Activated B cell treated with CpG ODN at 0.5 μM for 24 hours (primary cell): ENCODE measurements at places on chromosomes 1 and 21. TPM values are rescaled to one million over a fixed set of nuclear protein-coding genes. Genes with fewer than 3 reads are reported as not detected.

The SHE gene
- total RNA-seq, result 0.04 TPM in 1 of 2 replicates, not detected in the other

- no peak overlapping the region for H3K27ac ChIP-seq
- peaks cover 8% of the 10 kb centered on the region for H3K36me3 ChIP-seq
- H3K27me3 ChIP-seq, result no peaks in the 10 kb centered on the region
- no peak overlapping the region for H3K4me3 ChIP-seq
- peaks cover 2% of the 10 kb centered on the region for H3K4me1 ChIP-seq
Observed at GRCh38 chr1:92754719-92755050, 30.2 kb downstream of the EVI5 start.

- DNase-seq, result no peak
- H3K27me3 ChIP-seq, result no peaks in the 10 kb centered on the region
- H3K4me3 ChIP-seq, result no peak overlapping the region
- H3K36me3 ChIP-seq, result peaks cover 46% of the 10 kb centered on the region
- no peak overlapping the region for H3K27ac ChIP-seq
Observed at GRCh38 chr21:43758111-43758641, 17.9 kb downstream of the CSTB start.

GRCh38 chr21:37758982-37759381, 157.3 kb downstream of the KCNJ6 start:
- H3K4me1 ChIP-seq, result no peaks in the 10 kb centered on the region
- H3K27ac ChIP-seq, result no peak overlapping the region
- no peaks in the 10 kb centered on the region for H3K36me3 ChIP-seq
- no peak for DNase-seq

- no peaks in the 10 kb centered on the region for H3K4me1 ChIP-seq
- no peak for DNase-seq
- no peaks in the 10 kb centered on the region for H3K27me3 ChIP-seq
- no peaks in the 10 kb centered on the region for H3K36me3 ChIP-seq
- H3K4me3 ChIP-seq, result no peak overlapping the region
- no peak overlapping the region for H3K27ac ChIP-seq
Observed at GRCh38 chr1:57208741-57209302, 215.0 kb downstream of the DAB1 start.

DNA sequence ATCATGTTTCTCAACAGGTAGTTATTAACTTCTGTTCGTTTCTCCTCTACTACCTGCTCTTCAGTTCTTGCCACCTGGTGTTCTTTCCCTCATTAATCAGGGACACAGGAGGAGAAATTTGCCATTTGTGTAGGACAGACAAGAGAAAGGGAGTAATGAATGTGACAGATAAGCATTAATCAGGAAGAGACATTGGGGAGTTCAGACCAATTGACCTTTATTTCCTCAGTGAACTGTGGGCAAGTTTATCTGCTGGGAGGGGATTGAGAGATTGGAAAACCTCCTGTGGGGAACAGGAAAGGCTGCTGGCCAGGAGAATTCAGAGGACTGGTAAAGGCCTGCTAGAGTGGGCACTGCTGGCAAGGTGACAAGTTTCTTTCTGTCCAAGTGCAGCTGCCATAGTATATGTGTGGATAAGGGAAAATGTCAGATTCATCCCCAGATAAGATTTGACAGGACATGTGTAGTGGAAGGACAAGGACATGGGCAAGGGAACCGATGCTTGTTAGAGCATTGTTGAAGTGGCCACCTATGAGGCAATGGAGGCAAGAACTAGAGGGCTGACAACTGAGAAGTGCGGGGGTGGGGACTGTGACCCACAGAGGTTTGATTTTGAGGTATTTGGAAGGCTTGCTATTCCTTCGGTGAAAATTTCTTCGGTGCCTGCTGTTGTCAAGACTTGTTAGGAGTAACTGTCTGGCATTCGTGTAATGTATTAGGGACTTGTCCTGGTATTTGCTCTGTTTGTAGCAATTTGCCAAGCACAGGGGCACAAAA, 12.6 kb downstream of the SZT2 start:
- H3K4me1 ChIP-seq, result peaks cover 2% of the 10 kb centered on the region
- DNase-seq, result no peak
- H3K27ac ChIP-seq, result no peak overlapping the region
- H3K36me3 ChIP-seq, result peaks cover 53% of the 10 kb centered on the region
- no peaks in the 10 kb centered on the region for H3K27me3 ChIP-seq

The GPR25 gene
- 0.86 and 1.6 TPM in 2 replicates for total RNA-seq

GRCh38 chr1:47436979-47437446, 831 bp upstream of the FOXD2 start:
- no peaks in the 10 kb centered on the region for H3K36me3 ChIP-seq
- peak overlapping the region; percentile 70 for H3K27ac ChIP-seq
- H3K27me3 ChIP-seq, result peaks cover 31% of the 10 kb centered on the region

GRCh38 chr1:213688655-213689054, 299.1 kb upstream of the PROX1 start:
- H3K4me1 ChIP-seq, result no peaks in the 10 kb centered on the region
- no peak overlapping the region for H3K4me3 ChIP-seq
- H3K27ac ChIP-seq, result no peak overlapping the region
- H3K36me3 ChIP-seq, result no peaks in the 10 kb centered on the region
- no peak for DNase-seq
- H3K27me3 ChIP-seq, result no peaks in the 10 kb centered on the region

GRCh38 chr1:11940260-11940921, 5.9 kb downstream of the PLOD1 start:
- H3K27ac ChIP-seq, result no peak overlapping the region
- DNase-seq, result no peak
- H3K4me1 ChIP-seq, result no peaks in the 10 kb centered on the region
- no peaks in the 10 kb centered on the region for H3K36me3 ChIP-seq
- no peak overlapping the region for H3K4me3 ChIP-seq
- no peaks in the 10 kb centered on the region for H3K27me3 ChIP-seq

DNA sequence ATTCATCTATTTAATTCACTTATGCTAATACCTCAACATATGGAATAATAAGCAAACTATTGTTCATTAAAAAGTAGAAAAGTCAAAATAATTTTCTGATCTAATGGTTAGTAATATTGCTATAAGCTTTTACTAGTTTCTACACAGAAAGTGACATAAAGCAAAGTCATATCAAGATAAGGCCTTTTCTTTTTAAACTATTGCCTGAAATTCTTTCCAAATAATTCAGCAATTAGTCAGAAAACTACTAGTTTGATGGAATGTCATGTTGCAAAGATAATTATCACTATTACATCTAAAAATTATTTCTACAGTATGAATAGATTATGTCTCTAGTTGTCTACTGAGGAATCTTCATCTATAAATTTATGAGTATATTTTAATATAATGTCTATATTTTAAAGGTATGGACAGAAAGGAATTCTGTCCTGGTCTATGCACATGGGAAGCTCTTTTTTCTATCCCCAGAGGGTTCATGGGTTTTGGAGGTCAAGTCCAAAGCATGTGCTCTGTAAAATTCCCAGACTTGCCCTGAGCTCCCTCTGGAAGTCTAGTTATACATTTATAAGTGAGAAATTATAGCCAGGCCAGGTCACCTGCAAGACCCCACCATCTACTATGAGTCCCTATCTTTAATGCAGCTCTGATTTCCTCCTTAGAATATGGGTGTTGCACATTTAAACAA, 84.6 kb upstream of the DPYD start:
- no peak overlapping the region for H3K27ac ChIP-seq
- no peak for DNase-seq
- H3K27me3 ChIP-seq, result no peaks in the 10 kb centered on the region
- H3K4me3 ChIP-seq, result no peak overlapping the region
- no peaks in the 10 kb centered on the region for H3K36me3 ChIP-seq
- H3K4me1 ChIP-seq, result no peaks in the 10 kb centered on the region

The UBXN10 gene
- 0.04 and 0.05 TPM in 2 replicates for total RNA-seq

DNA sequence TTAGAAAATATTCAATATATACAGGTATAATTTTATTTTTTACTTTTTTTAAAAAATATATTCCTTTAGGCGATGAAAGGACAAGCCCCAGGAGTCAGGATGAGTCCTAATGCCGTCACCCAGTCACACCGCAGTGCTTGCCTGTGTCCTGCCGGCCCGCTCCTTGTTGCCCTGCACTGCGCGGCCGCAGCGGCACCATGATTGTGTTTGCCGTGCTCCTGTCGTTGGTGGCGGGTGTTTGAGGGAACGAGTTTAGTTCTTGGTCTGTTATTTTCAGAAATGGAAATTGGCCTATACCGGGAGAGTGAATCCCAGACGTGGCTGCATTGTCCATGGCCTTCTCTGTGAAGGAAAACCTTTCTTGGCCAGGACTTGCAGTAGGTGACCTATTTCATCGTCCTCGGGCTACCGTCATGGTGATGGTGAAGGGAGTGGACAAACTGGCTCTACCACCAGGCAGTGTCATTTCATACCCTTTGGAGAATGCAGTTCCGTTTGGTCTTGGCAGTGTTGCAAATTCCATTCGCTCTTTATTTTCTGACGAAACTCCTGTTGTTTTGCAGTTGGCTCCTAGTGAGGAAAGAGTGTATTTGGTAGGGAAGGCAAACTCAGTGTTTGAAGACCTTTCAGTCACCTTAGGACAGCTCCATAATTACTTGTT, 45.9 kb upstream of the CRB1 start:
- DNase-seq, result no peak
- no peak overlapping the region for H3K27ac ChIP-seq

The CAMK1G gene
- total RNA-seq, result not detected in 2 replicates

DNA sequence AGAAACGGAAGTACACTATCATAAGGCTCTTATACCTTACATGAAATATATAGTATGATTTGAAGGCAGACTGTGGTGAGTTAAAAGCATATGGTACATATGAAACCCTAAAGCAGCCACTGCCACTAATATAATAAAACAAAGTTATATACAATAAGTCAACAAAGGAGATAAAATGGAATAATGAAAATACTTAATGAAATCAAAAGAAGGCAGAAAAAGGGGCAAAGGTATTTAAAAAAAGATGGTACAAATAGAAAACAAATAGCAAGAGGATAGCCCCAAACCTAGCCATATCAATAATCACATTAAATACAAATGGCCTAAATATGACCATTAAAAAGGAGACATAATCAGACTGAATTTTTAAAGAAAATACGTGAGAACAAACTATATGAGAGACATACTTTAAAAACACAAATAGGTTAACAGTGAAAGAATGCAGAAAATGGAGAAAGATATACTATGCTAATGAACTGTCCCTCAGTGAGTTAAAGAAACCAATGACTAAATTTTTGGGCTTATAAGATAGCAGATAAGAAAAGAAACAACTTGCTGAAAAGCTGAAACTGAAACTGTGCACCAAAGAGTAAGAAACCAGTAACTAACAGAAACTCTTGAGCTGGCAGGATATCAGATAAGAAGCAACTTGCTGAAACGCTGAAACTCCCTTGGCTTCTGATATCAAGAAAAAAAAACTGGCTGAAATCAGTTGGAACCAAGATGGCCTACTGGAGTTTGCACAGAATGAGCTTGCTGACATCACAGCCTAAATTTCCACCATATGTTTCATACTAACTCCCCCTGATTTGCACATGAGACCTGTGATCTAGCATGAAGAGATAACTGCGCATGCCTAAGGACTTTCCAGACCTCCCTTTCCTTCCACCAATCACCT, 44.3 kb upstream of the IL10 start:
- H3K27me3 ChIP-seq, result no peaks in the 10 kb centered on the region
- H3K4me1 ChIP-seq, result peaks cover 50% of the 10 kb centered on the region
- no peaks in the 10 kb centered on the region for H3K36me3 ChIP-seq
- peak overlapping the region; percentile 78 for H3K27ac ChIP-seq
- no peak overlapping the region for H3K4me3 ChIP-seq

DNA sequence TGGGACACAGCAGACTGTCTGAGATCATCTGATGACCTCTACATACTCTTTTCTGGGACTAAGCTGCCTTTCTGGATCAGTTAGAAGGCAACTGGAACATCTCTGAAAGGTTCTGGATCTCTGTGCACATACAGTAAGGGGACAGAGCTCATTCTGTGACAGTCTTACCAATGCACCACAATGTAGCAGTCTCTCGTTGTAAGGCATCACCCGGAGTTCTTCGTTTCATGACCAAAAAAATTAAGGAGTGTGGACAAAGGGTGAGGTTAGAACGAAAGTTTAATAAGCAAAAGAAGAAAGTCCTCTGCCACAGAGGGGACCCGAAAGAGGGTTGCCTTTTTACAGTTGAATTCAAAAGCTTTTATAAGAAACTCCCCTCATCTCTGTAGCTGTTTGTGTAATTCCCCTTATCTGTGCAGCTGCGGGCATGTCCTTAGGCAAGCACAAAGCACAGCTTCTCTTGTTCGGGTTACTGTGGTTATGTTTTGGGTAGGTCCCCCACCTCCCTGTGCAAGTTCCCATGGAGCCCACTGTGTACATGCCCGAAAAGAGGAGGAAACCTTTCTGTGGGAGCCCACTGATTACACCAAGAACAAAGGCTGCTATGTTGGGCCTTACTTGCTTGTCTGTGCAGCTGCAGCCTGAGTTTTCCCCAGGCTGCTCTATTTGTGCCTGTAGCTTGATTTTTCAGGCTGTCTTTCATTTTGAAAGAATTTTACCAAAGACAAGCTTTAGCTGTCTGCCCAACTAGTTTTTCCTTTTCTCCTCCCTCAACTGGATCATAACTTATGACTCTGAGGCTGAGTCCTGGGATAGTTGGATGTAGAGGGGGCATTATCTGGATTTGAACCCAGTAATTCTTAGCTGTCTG, 53.1 kb upstream of the CACNA1E start:
- DNase-seq, result no peak
- no peak overlapping the region for H3K4me3 ChIP-seq

- DNase-seq, result no peak
- H3K4me3 ChIP-seq, result no peak overlapping the region
- no peak overlapping the region for H3K27ac ChIP-seq
- peaks cover 35% of the 10 kb centered on the region for H3K4me1 ChIP-seq
- peaks cover 6% of the 10 kb centered on the region for H3K27me3 ChIP-seq
- peaks cover 2% of the 10 kb centered on the region for H3K36me3 ChIP-seq
Observed at GRCh38 chr21:42381347-42381984, 14.4 kb downstream of the TMPRSS3 start.

The DNASE2B gene
- not detected in 2 replicates for total RNA-seq

DNA sequence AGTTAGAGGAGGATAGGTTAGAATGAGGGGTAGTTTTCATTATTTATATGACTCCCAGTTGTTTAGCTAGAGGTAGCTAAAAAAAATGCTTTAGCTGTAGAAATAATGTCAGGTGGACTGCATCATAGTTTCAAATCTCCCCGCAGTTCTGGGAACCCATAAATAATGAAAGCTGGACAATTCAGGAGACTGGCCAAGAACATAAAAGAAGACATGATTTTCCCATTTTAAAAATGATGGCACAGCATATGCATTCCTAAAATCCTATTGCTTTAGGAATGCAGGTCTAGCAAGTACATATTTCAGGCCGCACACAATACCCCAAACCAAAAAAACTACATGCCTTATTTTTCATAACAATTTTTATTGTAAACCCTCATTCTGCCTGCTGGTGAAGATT, 143.3 kb downstream of the CTH start:
- H3K27me3 ChIP-seq, result no peaks in the 10 kb centered on the region
- H3K36me3 ChIP-seq, result no peaks in the 10 kb centered on the region
- no peak overlapping the region for H3K4me3 ChIP-seq
- DNase-seq, result no peak
- no peak overlapping the region for H3K27ac ChIP-seq
- H3K4me1 ChIP-seq, result no peaks in the 10 kb centered on the region

The PLXNA2 gene
- 0.39 and 0.82 TPM in 2 replicates for total RNA-seq

DNA sequence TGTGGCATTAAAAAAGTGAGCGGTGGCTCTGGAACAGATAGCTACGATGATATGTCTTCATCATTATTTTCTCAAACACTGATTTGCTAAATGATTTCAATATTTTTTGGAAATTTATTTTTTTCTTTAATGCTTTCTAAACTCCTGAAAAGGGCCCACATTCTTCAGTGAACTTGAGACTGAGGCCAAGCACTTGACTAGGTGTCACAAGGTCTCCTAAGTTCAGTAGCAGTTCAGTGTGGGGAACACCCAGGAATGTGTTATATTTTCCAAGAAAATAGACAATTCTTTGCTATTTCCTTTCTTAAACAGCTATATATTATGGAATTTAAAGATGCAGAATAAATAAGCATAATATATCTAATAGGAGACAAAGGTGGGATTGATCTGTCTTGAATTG, 850.9 kb downstream of the USP25 start:
- H3K4me1 ChIP-seq, result no peaks in the 10 kb centered on the region
- no peaks in the 10 kb centered on the region for H3K27me3 ChIP-seq
- no peak overlapping the region for H3K4me3 ChIP-seq
- no peak overlapping the region for H3K27ac ChIP-seq
- no peak for DNase-seq
- no peaks in the 10 kb centered on the region for H3K36me3 ChIP-seq
